Endothelial cell (in vitro differentiated cells): ENCODE measurements at places on chromosomes 2 and 18.

- DNase-seq, result no peak
Observed at GRCh38 chr2:232533944-232534710, 5.4 kb upstream of the CHRNG start.

DNA sequence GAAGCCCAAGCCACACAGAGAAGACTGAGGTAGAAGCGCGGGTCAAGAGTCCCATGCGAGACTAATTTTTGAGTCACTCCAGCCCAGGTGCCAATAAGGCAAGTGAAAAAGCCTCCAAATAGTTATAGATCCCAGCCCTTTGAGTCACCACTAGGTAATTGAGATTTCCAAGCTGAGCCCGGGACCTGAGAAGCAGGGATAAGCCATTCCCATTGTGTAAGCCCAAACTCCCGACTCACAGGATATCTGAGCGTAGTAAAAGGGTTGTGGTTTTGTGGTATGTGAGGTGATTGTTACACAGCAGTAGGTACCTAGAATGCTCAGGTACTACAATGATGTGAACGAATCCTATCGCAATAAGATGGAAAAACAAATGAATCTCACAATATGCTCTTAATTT is 560.7 kb downstream of the DSC3 start:
- no peak for DNase-seq

DNA sequence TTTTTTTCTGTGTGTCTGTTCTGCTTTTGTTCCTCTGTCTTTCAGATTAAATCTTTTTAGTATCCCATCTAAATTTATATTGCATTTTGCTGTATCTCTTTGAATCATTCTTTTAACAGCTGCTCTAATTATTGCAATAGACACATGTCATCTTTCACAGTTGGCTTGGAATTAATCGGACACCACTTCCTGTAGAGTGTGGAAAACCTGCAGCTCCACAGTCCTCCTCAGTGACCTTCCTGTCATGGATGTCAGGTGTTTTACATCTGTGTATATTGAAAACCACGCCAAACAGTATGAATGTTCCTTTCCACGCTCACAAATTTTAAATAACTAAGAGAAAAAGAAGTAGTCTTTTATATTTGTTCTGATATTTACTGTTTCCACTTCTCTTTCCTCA is 135.3 kb downstream of the PXDN start:
- DNase-seq, result no peak

GRCh38 chr2:8704906-8705305 is 23.1 kb downstream of the ID2 start:
- DNase-seq, result no peak

- DNase-seq, result no peak
Observed at GRCh38 chr2:216664593-216665034, 30.7 kb downstream of the IGFBP5 start.
